ENCODE measurements at places on chromosomes 12 and 14.

GRCh38 chr14:38074081-38074480, 133.6 kb upstream of the SSTR1 start:
- DNase-seq = no peak

DNA sequence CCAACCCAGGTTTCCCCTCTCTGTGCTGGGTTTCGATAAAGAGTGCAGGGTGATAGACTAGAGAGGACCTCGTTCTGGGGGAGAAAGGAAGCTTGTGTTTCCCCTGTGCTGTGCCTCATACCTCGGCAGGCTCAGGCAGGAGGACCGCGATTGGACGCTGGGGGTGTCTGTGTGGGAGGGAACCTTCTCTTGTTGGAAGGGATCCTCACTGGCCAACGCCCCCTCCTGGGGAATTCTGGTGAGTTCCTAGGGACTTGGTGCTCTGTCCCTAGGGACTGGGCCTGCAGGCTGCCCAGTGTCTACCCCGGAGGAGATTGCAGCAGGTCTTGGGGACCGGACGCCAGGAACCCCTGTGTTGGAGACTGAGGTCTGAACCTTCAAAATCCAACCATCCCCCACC, 157.4 kb upstream of the PRMT8 start:
- DNase-seq = no peak

DNA sequence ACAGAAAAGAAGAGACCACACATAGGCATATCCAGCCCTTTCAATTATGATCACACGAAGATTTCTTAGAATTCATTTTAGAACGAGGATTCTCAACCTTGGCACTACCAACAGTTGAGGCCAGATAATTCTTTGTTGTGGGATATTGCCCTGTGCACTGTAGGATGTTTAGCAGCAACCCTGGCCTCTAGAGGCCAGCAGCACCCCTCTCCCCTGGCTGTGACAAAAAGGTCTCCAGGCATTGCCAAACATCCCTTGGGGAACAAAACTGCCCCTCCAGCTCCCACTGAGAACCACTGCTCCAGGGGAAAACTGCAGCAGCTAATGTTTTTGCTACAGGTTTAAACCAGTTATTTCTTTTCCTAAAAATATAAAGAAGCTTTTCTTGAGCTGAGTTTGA, 7.1 kb downstream of the NT5DC3 start:
- DNase-seq = no peak

GRCh38 chr12:49294804-49295081, 204 bp upstream of the PRPH start:
- no peak for DNase-seq

GRCh38 chr12:25970916-25971653, 12.6 kb downstream of the RASSF8 start:
- no peak for DNase-seq
